ENCODE measurements at places on chromosomes 2 and 18.

DNA sequence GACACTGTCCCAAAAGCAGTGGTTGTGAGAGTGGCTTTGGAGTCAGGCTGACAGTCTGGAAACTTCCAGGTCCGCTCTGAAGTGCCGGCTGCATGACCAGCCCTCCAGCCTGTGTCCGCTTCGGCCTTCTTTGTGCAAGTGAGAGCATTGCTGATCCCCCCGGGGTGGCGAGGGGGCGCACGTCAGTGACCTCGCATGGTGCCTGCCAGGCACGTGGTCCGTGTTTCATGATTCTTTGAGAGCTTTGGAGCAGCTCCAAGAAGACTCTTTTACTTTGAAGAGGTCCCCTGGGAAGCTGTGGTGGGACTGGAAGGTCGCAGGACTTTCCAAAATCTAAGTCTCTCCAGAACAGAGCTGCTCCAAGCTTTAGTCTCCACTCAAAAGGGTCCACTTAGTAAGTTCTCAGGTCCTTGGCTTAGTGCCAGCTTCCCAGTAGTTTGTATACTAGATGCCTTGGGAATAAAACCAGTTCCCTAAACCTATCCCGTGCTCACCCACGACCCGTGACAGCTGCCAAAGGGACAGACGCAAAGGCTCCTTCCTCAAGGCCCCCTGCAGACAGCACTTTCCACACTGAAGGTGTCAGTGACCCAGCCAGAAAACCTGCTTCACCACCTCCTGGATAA, 68.8 kb downstream of the ADI1 start:
- DNase-seq: no peak

DNA sequence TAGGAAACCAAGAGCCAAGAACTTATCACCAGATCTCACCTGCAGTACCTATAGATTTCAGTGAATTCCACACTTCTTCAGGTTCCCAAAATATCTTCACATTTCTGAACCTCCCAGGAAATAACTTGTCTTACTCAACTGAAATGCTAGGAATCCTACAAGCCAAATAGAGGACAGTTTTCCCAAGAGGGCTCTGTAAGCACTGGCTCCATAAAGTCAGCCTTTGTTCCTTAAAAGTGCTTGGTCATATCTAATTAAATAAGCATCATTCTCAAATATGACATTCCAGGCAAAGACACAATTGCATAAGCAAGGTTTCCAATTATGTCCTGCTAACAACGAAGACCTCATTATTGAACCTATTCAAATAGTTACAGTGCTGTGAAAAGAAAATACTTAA, 154.6 kb upstream of the MGAT5 start:
- no peak for DNase-seq

DNA sequence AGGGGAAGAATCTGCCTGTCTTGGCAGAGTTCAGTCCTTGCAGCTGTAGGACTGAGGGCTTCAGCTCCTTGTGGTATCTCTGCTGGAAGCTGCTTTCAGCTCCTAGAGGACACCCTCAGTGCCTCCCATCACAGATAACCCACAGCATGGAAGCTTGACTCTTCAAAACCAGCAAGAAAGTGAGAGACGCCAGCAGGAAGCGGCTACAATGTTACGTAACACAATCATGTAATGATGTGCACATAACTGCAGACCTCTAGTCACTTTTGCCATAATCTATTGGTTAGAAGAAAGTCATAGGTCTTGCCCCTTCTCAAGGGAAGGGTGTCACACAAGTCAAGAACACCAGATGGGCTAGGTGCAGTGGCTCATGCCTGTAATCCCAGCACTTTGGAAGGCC, 69.1 kb upstream of the AFF3 start:
- no peak for DNase-seq

GRCh38 chr2:105912081-105912480, 167.4 kb downstream of the NCK2 start:
- DNase-seq: no peak

DNA sequence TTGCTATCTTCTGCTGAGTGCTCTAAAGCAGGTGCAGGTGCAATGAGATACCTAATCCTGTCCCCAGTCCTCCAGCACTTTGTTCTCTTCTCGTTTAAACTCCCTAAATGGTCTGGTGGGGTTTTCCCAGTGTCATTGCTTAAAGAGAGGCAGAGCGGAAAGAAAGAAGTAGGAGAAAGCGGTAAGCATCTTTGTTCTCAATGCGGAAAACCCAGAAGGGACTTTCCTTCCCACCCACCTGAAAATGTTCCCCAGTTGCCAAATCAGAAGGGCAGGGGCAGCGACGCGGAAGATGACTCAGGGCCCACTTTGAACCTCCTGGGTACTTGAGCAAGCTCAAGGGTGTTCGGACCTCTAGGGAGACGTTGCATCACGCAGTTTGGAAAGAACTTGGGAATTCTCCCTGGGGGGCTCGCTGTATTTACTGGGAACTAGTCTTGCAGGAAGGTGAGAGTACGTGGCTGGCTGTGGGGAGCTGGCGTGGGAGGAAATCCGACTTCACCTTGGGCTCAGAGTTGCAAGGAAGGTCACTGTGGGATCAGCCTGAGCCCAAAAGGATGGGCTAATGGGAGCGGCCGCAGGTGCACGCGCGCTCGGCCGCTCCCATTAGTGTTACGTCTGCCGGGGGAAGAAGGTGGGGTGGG, 589 bp upstream of the SGPP2 start:
- peak; percentile 34 for DNase-seq

GRCh38 chr2:102184568-102184967, 2.3 kb upstream of the IL1RL2 start:
- no peak for DNase-seq

- DNase-seq: no peak
Measured at GRCh38 chr18:46431522-46432171, 225.4 kb downstream of the LOXHD1 start.

DNA sequence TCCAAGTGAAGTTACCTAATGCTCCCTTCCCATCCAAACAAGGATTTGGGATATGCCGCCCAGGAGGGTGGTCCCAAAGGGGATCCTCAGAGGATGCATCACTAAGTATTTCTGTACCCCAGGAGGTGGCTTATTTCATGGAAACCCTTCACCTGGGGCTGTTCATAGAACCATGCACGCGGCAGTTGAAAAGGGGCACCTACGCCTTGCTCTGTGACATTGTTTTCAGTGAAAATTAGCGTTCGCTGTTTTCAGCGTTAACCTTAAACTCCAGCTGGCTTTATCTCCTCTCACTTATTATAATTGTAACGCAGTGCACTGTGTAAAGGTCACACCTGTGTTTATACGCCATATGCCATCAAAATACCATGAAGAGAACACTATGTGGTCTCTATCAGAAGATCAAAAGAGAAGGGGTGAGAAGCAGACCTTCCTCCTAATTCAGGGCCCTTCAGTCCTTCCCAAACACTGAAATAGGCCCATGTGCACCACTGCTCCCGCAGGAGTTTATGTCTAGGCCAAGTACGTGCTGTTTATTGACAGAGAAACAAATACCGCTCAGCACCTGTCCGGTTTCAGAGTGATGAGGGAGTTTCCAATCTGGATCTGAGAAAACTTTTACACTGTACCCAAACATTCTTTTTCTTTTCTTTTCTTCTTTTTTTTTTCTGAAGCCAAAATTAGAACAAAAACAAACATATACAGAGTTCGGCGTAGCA, 162.1 kb downstream of the BCL2 start:
- no peak for DNase-seq

- no peak for DNase-seq
Measured at GRCh38 chr2:195021711-195022507, 635.1 kb upstream of the SLC39A10 start.

DNA sequence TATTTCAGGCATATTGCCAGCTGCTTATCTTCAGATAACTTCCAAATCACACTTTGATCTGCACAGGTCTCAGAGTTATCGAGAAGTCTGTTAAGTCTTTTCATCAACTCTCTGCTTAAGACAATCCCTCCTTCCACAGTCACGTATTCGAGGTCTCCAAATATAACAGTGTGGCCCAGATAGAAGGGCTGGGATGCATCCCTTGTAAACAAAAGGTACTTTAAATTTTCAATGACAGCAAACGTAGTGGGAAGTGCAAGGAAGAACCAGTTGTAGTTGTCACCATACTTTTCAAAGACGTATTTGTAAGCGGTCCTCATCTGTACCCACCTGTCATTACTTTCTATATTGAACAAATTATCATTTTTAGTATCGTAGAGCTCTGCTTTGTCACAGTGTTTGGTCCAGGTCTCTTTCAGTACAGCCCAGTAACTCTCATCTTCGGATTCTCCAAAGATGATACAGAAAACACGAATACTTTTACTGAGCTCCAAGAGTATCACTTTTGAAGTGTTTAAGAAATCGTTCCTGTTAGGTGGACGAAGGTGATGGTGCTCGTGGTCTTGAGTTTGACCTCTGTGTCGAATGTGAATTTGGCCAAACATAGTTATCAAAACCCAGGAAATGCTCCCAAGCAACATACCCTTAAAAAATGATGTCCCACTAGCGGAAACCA, 445 bp downstream of the C1GALT1C1L start:
- no peak for DNase-seq

GRCh38 chr2:224885836-224886547, 156.3 kb downstream of the DOCK10 start:
- DNase-seq: no peak

DNA sequence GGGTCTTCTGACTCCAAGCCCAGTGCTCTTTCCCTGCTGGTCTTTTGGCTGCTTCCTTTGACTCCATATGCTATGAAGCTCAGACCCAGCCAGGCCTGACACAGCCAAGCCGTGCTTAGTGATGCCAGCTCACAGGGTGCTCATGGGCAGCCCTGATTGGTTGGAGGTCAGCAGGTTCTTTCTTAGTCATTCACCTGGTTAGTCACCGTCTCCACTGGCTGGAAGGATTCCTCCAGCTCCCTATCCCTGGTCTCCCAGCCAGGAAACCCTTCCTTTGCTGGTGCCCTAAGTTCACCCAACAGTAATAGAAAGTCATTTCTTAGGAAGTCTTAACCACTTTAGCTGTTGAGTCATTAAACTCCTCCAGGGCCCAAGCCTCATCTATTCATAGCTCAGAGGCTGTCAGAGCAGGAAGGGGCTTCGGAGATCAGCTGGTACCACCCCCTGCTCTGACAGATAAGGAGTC, 3.9 kb downstream of the KCNK3 start:
- peak; percentile 52 for DNase-seq

DNA sequence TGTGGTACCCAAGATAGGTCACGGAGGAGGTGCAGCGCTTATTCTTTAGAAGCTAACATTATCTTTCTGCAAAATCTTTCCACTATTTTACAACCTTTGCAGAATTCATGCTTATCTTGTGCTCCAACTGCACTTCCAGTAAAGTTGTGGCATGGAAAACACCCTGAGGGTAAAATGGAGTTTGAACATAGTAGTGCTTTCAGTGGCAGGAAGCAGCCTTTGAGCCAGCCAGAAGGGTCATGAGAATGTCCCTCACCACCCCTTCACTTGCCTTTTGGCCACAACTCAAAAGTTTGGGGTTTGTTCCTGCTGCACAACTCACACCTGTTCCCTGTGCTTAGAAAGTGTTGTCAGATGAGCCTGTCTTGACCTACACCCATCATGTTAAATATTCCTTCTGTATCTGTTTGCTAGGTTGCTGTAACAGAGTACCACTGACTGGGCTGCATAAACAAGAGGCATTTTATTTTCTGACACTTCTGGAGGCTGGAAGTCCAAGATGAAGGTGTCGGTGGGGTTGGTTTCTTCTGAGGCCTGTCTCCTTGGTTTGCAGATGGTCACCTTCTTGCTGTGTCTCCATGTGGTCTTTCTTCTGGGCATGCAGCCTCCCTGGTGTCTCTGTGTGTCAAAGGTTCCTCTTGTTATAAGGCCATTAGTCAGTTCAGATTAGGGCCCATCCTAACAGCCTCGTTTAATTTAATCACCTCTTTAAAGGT, 194.1 kb downstream of the SMAD7 start:
- no peak for DNase-seq

DNA sequence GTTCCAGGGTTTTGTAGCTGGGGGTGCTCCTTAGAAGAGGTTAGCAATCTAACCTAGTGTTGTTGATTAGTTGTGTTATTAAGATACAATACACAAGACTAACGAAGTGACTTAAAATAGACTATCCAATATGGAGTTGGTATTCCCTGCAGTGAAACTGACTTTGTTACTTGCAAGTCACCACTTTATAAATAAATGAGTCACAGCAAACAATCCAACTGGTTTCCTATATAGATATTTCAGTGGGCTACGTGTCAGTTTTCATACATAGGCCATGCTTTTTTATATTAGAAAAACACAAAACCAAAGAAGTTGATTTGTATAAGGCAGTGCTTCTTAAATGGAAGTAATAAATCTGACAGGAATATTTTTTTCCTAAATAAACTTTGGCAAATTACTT, 274.0 kb downstream of the CAMKMT start:
- no peak for DNase-seq

GRCh38 chr2:171347591-171348032, 86.2 kb downstream of the METTL8 start:
- no peak for DNase-seq

DNA sequence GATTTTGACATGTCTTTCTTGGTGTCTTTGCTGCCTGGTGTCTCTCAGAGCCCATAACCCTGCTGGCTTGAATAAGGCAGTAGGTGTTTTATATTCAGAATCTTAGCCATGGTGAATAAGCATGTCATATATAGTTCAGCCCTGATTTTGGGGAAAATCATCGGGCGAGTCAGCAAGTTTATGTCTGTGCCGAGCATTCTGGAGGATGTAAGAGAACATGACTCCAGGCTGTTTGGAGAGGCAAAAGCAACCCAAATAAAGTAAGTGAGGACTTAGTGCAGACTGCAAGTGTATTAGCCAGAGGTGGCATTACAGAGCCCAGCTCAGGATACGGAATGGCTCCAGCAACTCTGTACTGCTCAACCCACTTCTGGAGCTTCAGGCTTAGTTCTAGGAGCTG, 50.3 kb downstream of the TCF7L1 start:
- no peak for DNase-seq

DNA sequence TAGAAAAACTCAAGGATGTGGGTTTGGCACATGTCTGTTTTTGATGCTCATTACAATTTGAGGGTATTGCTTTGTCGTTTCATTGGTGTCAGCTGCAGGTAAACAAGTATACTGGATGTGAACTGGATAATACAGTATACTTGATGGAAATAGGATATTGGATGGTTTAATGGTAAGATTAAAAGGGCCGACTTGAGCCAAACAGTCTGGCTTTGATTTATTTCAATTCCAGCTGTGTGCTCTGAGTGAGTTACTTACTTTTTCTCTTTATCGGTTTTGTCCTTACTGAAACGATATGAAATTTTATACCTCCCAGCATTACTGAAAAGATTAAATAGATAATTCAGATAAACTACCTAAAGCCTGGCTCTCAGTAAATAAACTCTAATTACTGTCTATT, 227.6 kb downstream of the ASXL3 start:
- DNase-seq: no peak

Data from H9 (cell line).